Psoas muscle (tissue), 8 donors: ENCODE measurements at places on chromosomes 2 and 18. TPM values are rescaled to one million over a fixed set of nuclear protein-coding genes. Genes with fewer than 3 reads are reported as not detected.
A peak's percentile ranks its signal among the peaks of the same experiment; 100 is the strongest.

DNA sequence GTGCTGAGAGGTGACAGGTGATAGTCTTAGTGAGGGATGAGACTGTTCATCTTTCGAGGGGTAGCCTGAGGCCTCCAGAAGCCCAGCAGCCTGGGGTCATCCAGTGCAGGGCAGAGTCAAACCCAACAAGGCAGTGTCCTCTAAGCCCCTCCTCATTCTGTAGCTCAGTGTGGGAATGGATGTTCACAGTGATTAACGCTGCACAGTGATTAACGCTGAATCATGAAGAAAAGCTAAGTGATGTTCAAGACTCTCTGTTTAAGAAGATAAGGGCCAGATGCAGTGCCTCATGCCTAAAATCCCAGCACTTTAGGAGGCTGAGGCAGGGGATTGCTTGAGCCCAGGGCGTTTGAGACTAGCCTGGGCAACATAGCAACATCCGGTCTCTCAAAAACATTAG is 56.3 kb upstream of the LAPTM4A start:
- DNase-seq: no peak
- H3K27ac ChIP-seq: no peak overlapping the region
- no peaks in the 10 kb centered on the region for H3K4me1 ChIP-seq
- H3K36me3 ChIP-seq: no peaks in the 10 kb centered on the region
- H3K4me3 ChIP-seq: no peak overlapping the region

DNA sequence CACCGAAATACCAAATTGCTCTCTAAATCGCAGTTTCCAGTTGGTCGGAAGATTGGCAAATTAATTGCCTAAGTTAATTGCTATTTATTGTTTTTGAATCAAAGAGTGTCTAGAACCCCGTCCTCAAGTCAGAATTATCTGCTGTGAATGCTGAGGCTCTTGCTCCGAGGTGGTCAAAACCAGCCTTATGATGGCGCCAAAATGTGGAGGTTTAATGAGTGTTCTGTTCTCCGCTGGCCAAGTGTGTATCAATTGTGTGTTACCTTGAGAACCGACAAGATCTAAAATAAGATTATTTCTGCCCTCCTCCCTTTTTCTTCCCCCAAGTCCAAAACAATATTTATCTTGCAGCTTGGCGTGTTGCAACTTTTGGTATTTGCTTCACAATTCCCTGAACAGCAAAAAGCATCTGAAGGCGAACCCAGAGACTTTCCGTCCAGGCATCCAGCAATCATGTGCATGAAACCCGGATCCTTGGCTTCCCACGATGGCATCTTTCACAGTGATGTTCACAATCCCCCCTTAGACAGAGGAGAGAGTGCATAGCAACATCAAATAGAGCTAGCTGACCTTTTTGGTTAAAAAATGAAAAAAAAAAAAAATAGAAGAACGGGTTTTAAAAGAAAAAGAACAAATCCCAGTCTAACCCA is 323.0 kb downstream of the MYCN start:
- H3K36me3 ChIP-seq: no peaks in the 10 kb centered on the region
- H3K4me3 ChIP-seq: no peak overlapping the region
- H3K27me3 ChIP-seq: no peaks in the 10 kb centered on the region
- no peak for DNase-seq

The DIPK1C gene
- 0.16 TPM for total RNA-seq

The C2orf78 gene
- not detected for total RNA-seq

GRCh38 chr2:151027151-151027550 is 234.5 kb downstream of the RBM43 start:
- no peaks in the 10 kb centered on the region for H3K27me3 ChIP-seq
- no peaks in the 10 kb centered on the region for H3K36me3 ChIP-seq
- no peak overlapping the region for H3K4me3 ChIP-seq

GRCh38 chr2:236932831-236933361 is 152.8 kb upstream of the COPS8 start:
- no peaks in the 10 kb centered on the region for H3K4me1 ChIP-seq
- no peak overlapping the region for H3K27ac ChIP-seq
- H3K4me3 ChIP-seq: no peak overlapping the region
- no peaks in the 10 kb centered on the region for H3K36me3 ChIP-seq
- H3K27me3 ChIP-seq: no peaks in the 10 kb centered on the region

The ATP6V1B1 gene
- 0.22 TPM for total RNA-seq

DNA sequence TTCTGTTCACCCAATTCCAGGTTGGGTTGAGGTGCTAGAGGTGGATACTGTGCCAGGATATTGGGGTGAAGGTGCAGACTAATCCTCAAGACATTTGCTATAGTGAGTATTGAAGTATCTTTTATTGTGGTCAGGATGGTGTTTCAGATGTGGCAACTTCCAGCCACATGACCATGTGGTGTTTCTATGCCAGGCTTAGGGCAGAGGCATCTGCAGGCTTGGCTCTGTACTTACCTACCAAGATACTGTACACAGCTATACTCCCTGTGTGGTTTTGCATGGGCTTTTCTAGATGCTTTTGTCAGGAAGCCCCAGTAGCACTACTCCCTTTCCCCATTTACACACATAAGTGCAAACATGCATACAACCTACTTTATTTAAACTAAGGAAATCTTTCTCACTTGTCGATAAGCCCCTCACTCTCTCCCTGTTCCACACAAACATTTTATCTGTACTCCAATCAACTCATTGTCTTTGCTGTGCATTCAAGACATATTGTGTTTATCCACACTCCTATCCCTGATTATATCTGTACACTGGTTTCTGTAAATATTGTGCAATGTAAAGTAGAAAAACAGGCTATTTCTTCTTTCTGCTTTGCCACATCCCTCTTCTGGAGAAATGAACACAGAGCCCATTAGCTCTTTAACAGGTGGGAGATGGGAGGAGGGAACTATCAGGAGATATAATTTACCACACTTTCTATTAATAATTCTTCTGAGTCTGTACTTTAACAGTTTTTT is 12.3 kb downstream of the ARL6IP6 start:
- no peaks in the 10 kb centered on the region for H3K27me3 ChIP-seq
- H3K36me3 ChIP-seq: no peaks in the 10 kb centered on the region
- peaks cover 3% of the 10 kb centered on the region for H3K4me1 ChIP-seq
- H3K27ac ChIP-seq: no peak overlapping the region
- H3K4me3 ChIP-seq: no peak overlapping the region

GRCh38 chr2:106943468-106944200 is 57.7 kb upstream of the ST6GAL2 start:
- no peak overlapping the region for H3K27ac ChIP-seq
- no peaks in the 10 kb centered on the region for H3K27me3 ChIP-seq
- H3K4me3 ChIP-seq: no peak overlapping the region
- H3K36me3 ChIP-seq: no peaks in the 10 kb centered on the region

The TRIM54 gene
- total RNA-seq: 409 TPM

GRCh38 chr2:238254095-238254723 is 14.4 kb upstream of the HES6 start:
- DNase-seq: peak; percentile 25
- H3K27ac ChIP-seq: no peak overlapping the region
- no peak overlapping the region for H3K4me3 ChIP-seq
